Suprapubic skin (tissue), 4 donors: ENCODE measurements at places on chromosomes 4 and X. TPM values are rescaled to one million over a fixed set of nuclear protein-coding genes. Genes with fewer than 3 reads are reported as not detected.

DNA sequence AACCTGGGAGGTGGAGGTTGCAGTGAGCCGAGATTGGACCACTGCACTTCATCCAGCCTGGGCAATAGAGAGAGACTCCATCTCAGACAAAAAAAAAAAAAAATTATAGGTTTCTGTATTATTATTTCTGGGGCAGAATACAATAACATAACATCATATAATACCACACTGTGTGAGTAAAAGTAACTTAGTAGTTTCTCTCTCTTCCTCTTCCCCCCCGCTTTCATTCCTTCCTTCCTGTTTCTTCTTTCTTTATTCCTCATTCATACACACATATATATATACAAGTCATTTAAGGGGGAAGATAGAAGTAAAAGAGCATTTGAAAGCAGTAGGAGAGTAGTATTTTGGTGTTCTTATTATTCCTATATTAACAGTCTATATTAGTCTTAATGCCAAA lies 55.9 kb upstream of the FHDC1 start:
- no peak overlapping the region for H3K4me3 ChIP-seq
- peaks cover 11% of the 10 kb centered on the region for H3K36me3 ChIP-seq
- H3K27ac ChIP-seq, result no peak overlapping the region
- H3K27me3 ChIP-seq, result no peaks in the 10 kb centered on the region
- no peak for DNase-seq

- no peak overlapping the region for H3K27ac ChIP-seq
- no peak for DNase-seq
- H3K4me1 ChIP-seq, result peaks cover 11% of the 10 kb centered on the region
- no peak overlapping the region for H3K4me3 ChIP-seq
Measured at GRCh38 chr4:81635739-81636138, 164.0 kb upstream of the RASGEF1B start.

APBB2 gene
- total RNA-seq, result 42.8 TPM

TREX2 gene
- 42.1 TPM for total RNA-seq

ZFX gene
- total RNA-seq, result 61.3 TPM
